ENCODE measurements at places on chromosomes 2 and 18. TPM values are rescaled to one million over a fixed set of nuclear protein-coding genes. Genes with fewer than 3 reads are reported as not detected.

The RGPD6 gene
- total RNA-seq = 30.6 TPM

The CROCC2 gene
- total RNA-seq = not detected

The IGFBP2 gene
- 298 TPM for total RNA-seq

The PEX13 gene
- total RNA-seq = 33.0 TPM

The ZBTB7C gene
- total RNA-seq = 1.1 TPM

The PLEK gene
- total RNA-seq = not detected

The MYO7B gene
- total RNA-seq = 0.50 TPM

The EN1 gene
- not detected for total RNA-seq

GRCh38 chr18:69664399-69664798 is 263.7 kb downstream of the DOK6 start:
- DNase-seq = no peak

DNA sequence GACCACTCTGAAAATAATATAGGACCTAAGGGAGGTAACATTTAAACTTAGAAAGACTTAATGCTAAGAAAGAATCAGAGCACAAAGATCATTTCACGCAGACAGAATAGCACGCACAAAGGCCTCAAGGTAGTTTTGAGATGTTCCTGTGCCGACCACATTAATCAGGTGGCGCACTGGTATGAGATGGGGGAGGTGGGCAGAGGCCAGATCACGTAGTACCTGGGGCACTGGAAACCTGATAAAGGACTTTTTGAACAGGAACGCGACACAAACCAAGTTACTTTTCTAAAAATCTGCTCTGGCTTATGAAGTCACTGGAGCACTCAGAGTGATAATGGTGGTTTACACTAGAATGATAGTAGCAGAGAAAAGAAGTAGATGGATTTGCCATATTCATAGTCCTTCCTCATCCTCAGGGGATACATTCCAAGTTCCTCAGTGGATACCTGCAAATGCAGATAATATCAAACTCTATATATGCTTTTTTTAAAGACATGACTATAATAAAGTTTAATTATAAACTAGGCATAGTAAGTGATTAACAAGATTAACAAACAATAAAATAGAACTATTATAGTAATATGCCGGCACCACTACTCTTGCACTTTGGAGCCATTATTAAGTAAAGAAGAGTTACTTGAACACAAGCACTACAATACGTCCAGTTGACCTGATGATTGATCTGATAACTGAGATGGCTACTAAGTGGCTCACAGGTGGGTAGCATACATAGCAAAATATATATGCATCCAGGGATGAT is 42.6 kb upstream of the CDCA7 start:
- DNase-seq = no peak

GRCh38 chr2:74037379-74037860 is 52.7 kb downstream of the TET3 start:
- no peak for DNase-seq

DNA sequence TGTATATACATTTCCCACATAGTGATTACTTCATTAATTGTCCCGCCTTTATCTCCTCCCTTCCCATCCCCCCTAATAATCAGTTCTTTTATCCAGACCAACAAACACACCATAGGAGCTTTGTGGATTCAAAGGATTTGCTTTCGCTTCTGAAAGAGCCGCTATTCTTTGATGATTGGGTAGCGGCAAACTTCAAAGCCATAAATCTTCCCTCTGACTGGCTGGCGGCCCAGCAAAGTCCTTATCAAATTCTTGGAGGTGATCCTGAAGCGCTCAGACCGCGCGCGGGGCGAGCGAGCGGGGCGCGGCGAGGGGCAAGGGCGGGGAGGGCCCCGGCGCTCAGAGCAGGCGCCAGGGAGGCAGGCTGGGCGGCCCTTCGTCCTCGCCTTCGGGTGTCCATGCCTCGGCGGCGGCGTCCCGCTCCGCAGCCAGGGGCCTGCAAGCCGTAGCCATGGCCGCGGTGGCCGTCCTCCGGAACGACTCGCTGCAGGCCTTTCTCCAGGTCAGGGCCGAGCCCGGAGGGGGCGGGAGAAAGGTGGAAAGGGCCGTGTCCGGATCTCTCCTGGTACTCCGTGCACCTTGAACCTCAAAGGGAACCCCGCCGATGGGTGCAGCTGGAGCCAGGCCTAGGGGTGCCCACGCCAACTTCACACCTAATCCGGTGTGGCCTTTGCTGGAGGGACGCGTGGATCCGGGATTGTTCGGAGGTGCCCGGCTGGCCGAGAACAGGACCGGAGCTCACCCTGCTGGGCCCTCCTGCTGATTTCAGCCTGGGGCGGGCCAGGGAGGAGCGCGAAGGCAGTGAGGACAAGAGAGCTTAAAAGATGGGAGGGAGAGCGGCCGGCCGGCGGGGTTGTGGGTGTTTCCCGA is at the start of gene SP5:
TSS of gene SP5 (plus strand) at position 276 of the 870 bp plus-strand sequence. CDS start at position 452, 176 bp downstream.
- peak; percentile 18 for DNase-seq

- DNase-seq = no peak
Measured at GRCh38 chr2:205762881-205763280, 80.6 kb downstream of the NRP2 start.

DNA sequence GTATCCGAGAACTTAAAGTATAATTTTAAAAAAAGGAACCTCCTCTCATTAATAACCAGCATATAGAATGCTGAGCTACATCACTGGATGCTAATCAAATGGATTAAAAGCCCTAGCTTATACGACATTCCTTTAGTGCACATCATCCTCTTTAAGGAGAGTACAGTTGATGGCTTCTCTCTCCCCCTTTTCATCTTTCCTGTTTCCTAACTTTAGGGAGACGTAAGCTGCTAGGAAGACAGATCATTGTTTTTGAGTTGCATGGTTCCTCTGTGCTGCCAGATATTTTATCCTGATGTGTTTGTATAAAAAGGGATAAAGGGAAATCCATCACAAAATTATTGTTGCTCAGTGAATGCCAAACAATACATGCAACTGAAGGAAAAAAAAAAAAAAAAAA is 94.2 kb downstream of the SLC8A1 start:
- no peak for DNase-seq

DNA sequence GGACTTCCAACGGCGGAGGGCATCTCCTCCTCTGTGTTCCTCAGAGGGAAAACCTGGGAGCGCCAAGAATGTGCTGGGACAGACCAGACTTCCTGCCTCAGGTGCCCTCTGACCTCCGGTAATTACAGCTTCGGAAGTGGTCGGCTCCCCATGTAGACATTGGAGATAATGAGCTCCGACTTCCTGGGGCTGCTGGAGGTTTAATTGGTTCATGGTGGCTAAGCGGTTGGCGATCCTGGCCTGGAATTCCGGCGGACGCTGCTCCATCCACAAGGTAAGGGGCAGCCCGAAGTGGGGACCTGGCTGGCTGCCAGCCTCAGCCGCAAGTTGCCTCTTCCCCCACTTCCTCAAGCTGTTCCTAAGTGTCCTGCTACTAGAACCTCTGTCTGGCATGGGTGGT is 83.2 kb upstream of the EPC2 start:
- DNase-seq = no peak

- DNase-seq = no peak
Measured at GRCh38 chr2:275466-275865, 10.7 kb downstream of the ACP1 start.

- no peak for DNase-seq
Measured at GRCh38 chr2:48362515-48362914, 167.4 kb upstream of the STON1 start.

DNA sequence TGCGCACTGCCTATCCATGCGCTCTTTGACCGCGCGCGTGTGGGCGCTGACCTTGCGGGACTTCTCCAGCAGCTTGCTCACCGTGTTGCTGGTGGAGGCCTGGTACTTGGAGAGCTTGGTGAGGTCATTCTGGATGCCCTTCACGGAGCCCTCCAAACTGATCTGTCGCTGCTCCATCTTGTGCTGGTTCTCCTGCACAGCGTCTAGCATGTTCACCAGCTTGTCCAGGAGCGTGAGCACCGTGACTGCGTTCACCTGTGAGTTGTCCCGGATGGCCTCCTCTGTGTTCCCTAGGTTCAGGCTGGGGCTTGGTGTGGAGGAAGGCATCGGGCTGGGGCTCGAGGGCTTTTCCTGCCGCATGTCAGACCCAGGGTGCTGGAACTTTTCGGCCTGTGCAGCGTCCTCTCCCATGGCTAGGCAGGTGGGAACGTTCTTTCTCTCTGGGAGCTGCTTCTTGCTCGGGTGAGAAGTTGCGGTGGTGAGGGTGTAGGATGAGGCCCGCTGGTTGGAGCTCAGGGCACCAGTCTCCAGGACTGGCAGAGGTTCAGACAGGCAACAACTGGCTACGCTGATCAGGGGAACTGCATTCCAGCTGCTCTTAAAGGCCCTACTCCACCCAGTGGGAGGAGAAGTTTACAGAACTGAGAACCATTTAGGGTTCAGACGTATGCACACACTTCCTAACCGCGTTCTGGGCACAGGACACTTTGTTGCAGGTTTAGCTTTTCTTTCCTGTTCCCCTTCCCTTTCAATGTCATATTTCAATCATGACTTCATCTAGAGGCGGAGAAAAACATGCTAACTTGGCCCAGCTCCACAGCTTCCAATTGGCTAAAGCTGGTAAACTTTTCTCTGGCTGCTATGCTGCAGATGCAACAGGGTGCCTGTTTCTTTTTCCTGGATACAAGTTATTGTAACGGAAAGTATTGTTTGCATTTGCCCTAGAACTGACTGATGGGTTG is at the start of gene CAVIN2:
TSS of gene CAVIN2 (minus strand) at position 574 of the 962 bp plus-strand sequence. CDS start at position 411, 163 bp downstream.
- no peak for DNase-seq

- DNase-seq = no peak
Measured at GRCh38 chr2:68516051-68516955, 48.9 kb downstream of the APLF start.

- no peak for DNase-seq
Measured at GRCh38 chr2:48747319-48747718, 8.2 kb downstream of the LHCGR start.

DNA sequence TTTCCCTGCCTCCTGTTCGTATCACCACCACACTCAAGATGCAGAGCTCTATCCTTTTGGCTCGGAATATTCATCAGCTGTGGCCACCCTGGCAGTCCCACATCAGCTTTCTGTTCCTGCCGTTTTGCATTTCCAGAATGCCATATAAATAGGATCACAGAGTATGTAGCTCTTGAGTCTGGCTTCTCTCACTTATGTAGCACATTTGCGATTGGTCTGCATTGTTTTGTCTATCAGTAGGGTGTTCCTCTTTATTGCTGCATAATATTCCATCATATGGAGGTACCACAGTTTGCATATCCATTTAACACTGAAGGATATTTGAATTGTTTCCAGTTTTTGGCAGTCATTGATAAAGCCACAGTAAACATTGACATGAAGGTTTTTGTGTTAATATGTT is 104.6 kb downstream of the SH3RF3 start:
- no peak for DNase-seq

DNA sequence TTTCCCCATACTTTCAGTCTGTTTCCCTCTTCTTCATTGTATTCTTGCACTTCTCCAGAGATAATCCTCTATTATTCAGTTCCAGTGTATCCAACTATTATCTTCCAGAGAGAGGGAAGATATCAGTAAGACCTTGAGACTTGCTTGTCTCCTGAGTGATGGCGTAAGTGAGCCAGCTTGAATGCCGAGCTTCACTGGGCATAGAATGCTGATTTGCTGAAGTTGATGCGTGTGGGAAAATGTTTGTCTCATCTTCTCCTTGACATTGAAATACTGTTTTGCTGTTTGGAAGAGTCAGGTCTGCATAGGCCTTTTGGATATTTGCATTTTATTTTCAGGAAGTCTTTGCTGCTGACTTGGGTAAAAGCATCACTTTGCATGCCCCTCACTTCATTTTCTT is 41.1 kb upstream of the MGAT5 start:
- no peak for DNase-seq

DNA sequence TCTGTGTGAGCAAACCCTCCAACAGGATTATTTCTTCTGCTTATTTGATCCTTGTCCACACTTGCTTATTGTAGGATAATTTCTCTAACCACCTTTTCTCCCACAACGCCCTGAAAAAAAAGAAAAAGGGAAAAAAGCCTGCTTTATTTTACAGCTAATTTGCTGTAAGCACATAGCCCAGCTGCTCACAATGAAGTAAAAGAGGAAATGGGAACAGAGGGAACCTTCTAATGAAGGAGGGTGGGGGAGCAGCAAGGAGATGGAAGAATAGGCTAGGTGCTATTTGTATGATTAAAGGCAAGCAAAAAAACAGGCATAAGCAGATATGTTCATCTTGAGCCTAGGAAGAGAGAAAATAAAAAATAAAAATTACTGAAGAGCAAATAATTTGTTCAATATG is 331.6 kb downstream of the TXNL1 start:
- DNase-seq = no peak

- no peak for DNase-seq
Measured at GRCh38 chr18:47172476-47172875, 3.7 kb downstream of the IER3IP1 start.

GRCh38 chr2:20562540-20563225 is 88.2 kb downstream of the HS1BP3 start:
- no peak for DNase-seq

DNA sequence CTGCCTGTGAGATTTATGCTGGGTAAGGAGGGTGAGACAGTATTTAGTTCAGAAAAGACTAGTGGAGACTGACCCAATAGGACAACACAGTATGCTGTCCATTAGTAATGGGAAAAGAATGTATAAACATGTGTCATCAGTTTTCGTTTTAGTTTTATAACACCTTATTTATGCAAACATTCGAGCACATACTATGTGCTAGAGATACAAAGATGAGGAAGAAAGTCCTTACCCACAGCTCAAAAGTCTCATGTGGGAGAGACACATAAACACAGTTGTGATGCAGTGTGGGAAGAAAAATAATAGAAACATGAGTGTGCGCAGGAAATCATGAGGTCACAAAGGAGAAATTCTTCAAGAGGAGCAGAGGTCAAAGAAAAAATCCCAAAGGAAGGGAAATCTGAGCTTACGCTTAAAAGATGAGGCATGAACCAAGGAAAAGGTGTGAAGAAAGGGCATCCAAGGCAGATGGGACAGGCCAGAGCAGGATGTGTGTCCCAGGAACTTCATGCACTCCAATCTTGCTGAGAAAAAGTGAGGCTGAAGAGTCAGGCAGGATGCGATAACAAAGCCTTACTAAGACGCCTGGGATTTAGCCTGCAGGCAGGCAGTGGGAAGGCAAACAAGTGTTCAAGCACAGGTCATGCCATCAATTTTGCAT is 8.1 kb downstream of the METTL21A start:
- no peak for DNase-seq

- DNase-seq = no peak
Measured at GRCh38 chr2:41928526-41928925, 119.3 kb upstream of the PKDCC start.

- DNase-seq = no peak
Measured at GRCh38 chr2:181275643-181276070, 181.5 kb upstream of the ITGA4 start.
